CD4-positive, alpha-beta memory T cell (primary cell): ENCODE measurements at places on chromosomes 2 and 18. TPM values are rescaled to one million over a fixed set of nuclear protein-coding genes. Genes with fewer than 3 reads are reported as not detected.

Gene DSC3
- not detected for total RNA-seq

Gene DSG3
- total RNA-seq, result not detected

Gene DSG4
- total RNA-seq, result not detected

Gene XDH
- total RNA-seq, result not detected

Gene MBD2
- 107 TPM for total RNA-seq

Gene CNNM3
- total RNA-seq, result 55.1 TPM

Gene FEV
- total RNA-seq, result not detected

Gene GAREM2
- 3.2 TPM for total RNA-seq

Gene SKA1
- 0.28 TPM for total RNA-seq

Gene TNFAIP6
- not detected for total RNA-seq

Gene PCARE
- not detected for total RNA-seq

Gene CYP27C1
- total RNA-seq, result not detected

Gene CAPN13
- total RNA-seq, result not detected

DNA sequence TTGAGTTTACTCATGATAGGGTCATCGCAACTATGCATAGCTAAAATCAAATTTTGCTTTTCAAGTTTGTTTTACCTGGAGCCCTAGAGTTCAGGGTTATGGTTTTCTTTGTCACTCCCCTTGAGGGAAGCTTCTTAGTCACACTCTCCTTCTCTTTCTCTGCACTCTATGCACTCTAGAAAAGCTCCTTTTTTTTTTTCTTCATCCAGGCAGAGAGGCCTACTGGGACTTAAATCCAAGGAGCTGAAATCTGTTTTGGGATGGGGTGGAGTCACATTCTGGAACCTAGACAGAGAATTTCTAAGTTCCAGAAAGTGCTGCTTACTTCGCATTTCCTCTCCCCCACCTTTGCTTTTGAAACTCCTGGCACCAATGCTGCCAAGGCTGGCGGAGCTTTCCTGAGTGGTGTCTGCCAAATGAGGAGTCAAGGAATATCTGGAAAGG, 19.1 kb upstream of the IL18R1 start:
- DNase-seq, result no peak

DNA sequence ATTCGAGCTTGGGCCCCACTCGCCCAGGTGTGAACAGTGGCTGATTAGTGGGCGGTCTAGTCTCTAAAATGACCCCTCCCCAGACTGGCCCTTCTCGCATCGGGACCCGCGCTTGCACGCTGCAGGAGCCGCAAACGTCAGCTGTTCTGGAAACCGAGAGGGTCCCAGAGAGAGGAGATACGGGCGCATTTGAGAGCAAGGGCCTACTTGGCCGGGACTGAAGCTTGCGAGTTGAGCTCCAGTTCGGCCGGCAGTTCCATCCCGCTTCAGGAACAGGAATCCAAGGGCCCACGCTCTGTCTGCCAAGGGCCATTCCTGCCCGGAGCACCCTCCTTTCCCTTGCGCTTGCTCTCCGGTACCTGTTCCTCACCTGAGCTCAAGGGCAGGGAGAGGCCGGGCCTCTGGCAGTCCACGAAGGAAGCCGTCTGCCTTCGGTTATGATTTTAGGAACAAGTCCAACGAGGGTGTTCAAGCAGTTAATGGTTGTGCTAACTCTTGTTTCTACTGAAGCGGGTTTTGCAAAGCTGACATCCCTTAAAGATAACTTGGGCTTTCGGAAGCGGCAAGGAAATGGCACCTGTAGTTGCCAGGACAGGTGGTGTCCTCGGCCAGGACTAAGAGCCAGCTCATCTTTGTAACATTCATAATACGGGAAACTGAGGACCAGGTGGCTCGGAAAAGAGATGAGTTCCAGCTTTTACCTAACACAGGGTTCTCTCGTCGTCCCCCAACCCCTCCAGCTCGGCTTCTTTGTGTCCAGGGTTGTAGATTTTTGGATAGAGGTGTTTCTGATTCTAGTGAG, 3.9 kb upstream of the DLX1 start:
- DNase-seq, result no peak

- no peak for DNase-seq
These were observed 15.0 kb upstream of the POLI start for GRCh38 chr18:54254265-54254758.

- no peak for DNase-seq
These were observed 1.4 kb downstream of the FRZB start for GRCh38 chr2:182864949-182865570.

DNA sequence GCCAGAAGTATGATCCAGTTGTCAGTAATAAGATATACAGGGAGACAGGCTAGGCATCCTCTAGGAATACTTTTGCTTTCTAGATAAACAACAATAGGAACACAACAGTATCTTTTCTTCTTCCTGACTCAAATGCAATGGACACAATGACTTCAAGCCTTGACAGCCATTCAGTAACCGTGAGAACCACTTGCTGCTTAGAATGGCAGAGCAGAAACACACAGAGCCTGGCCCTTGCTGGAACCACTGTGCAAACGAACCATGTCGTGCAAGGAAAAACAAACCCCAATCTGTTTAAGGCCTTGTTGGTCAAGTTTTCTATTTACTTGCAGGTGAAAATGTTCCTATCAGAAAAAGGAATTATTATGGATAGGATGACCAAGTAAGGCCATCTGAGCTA, 18.8 kb downstream of the TRIP12 start:
- DNase-seq, result no peak

GRCh38 chr18:27581296-27581904, 396.3 kb upstream of the CHST9 start:
- DNase-seq, result no peak

- DNase-seq, result no peak
These were observed 113.3 kb upstream of the ALKAL2 start for GRCh38 chr2:401019-401679.

DNA sequence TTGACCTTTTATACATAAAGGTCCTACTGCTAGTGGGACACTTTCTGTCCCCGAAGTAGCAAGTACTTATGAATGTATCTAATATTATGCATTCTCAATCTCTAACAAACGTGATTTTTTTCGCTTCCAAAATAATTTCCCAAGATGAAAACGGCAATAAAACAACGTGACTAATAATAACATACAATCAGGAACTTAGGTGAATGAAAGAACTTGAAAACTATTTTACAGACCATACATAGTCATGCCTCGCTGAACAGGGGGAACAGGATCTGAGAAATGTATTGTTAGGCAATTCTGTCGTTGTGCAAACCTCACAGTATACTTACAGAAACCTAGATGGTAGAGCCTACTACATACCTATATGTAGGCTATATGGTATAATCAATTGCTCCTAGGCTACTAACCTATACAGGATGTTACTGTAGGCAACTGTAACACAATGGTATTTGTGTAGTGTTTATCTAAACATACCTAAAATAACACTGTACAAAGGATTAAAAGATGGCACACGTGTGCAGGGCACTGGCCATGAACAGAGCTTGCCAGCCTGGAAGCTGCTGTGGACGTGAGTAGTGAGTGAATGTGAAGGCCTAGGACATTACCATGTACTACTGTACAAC, 2.5 kb downstream of the RTN4 start:
- DNase-seq, result no peak

DNA sequence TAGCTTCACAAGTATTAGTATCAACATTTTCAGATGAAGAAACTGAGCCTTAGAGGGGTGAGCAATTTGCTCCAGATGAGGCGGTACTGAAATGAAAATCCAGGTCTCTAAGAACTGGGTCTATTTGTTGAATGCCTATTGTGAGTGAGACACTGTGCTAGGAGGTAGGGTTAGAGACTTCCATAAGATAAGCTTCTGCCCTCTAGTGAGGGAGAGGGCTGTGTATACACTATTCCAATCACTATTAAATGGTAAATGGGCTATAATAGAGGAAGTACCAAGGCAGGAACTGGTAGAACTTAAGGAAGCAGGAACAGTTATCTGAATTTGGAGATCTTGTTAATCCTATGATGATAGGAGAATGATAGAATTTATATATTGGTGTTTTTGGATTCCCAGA, 23.6 kb upstream of the GLS start:
- no peak for DNase-seq

DNA sequence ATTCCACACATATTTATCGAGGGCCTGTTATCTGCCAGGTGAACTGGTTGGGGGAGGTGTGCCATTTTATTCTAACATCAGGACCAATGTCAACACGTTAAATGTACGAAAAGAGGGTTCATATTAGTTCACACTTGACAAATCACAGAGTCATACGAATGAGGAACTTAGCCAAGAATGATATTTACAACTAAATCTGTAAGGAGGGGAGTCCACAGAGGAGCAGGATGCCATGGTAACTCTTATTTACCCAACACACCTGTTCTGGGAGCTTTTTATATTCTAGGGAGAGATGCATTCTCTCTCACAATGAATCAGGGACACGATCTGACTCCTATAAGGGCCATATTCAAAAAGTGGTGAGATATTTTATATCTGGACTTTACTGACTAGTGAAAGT, 144.1 kb downstream of the CDC42EP3 start:
- no peak for DNase-seq

DNA sequence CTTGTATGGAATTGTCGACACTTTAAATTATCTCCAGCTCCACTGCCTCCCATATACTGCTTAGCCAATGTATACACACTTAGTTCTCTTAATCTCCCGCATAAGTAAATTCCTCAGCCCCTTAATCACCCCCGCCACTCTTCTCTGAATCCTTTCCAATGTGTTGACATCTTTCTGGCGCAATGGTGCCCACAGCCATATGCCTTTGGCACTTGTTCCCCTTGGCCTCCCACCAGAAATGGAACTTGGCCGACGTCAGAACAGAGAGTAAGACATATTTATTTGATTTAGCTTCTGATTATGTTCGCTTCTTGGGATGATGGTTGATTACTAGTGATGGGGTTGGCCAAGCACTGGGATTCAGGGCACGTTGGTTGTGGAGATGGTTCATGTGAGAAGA, 1089.3 kb upstream of the CELF4 start:
- no peak for DNase-seq

- no peak for DNase-seq
These were observed 153.3 kb downstream of the ZNF236 start for GRCh38 chr18:76975577-76976110.

DNA sequence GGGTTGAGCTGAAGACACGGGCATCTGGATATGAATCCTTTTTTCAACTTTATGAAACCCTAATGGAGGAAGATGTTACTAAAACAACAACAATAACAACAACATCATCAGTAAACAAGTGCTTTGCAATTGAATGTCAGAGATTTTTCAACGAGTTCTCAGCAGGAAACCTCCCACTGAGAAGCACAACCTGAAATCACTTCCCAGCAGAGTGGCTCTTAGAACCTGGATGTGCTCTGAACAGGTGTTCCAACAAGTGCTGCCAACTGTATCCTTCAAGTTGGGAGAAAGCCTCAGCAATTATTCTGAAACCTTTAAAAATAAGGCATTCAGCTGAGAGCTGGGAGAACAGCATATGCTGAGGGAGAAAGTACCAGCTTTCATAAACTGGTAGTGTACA, 1622.7 kb upstream of the CELF4 start:
- DNase-seq, result no peak

- DNase-seq, result no peak
These were observed 46.3 kb downstream of the LTBP1 start for GRCh38 chr2:32993005-32993539.

DNA sequence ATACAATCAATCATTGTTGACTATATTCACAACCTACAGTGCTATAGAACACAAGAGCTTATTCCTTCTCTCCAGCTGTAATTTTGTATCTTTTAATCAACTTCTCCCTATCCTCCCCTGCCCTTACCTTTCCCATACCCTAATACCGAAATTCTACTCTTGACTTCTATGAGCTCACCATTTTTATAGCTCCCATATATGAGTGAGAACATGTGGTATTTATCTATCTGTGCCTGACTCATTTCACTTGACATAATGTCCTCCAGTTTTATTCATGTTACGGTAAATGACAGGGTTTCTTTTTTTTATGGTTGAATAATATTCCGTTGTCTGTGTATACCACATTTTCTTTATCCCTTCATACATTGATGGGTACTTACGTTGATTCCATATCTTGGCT, 2.6 kb downstream of the MROH2A start:
- no peak for DNase-seq

- DNase-seq, result no peak
These were observed 21.6 kb upstream of the SP3 start for GRCh38 chr2:173986805-173987204.

- no peak for DNase-seq
These were observed 42.8 kb upstream of the GRB14 start for GRCh38 chr2:164664070-164664469.

GRCh38 chr2:176085120-176085788, 1.5 kb upstream of the EVX2 start:
- no peak for DNase-seq

- DNase-seq, result no peak
These were observed 36.3 kb downstream of the CYP27C1 start for GRCh38 chr2:127183771-127184170.

- no peak for DNase-seq
These were observed 366.9 kb upstream of the GALNT5 start for GRCh38 chr2:156890529-156891148.

DNA sequence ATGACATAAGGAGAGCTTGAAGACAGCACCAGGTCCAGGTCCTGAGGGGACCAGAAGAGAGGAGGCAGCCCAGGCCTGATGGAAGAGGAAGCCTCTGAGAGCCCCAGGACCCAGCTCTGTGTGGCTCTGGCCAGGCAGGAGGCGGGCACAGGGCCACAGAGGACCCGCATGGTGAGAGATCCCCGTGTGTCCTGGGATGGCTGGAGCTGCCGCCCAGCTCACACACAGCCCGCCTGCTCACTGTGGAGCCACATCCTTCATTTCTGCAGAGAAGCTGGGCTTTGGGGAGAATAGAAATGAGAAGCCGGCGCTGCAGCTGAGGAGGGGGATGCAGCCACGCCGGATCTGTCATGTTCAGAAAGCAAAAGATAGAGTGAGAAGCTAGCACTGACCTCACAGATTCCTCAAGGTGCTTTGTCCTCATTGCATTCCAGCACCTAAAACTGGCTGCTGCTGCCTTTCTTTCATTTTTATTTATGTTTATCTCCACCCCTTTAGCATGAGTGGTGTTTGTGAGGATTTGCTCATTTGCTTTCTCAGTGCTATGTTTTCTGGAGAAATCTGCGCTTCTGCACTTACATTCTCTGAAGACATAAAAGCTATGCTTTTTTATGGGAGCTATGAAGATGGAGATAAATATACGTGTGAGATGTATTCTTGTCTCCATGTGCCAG, 307.6 kb upstream of the MYT1L start:
- no peak for DNase-seq

- DNase-seq, result no peak
These were observed 422.8 kb upstream of the HNRNPA3 start for GRCh38 chr2:176789751-176790150.

- DNase-seq, result no peak
These were observed 64.8 kb upstream of the LCLAT1 start for GRCh38 chr2:30382162-30382783.

- DNase-seq, result no peak
These were observed 185.8 kb upstream of the ACVR2A start for GRCh38 chr2:147659051-147659450.

GRCh38 chr2:10410823-10411437, 37.2 kb downstream of the ODC1 start:
- no peak for DNase-seq

- DNase-seq, result no peak
These were observed 82.8 kb upstream of the AFF3 start for GRCh38 chr2:100224988-100225710.

DNA sequence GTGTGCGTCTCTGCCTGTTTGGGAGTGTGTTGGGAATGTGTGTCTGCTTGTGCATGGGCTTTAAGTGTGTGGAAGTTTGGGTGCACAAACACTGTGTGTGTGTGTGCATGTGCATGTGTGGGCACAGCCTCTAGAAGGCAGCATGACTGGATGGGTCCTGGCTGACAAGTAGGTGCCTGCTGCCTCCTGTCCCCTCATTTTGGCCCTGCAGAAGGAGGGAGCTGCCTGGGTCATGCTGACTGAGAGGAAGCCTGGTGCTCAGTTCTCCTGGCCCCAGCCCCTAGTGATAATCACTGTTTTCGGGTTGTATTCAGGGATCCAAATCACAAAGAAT, 34.1 kb downstream of the GLI2 start:
- DNase-seq, result no peak
